ENCODE measurements at places on chromosomes 7 and 10.

DNA sequence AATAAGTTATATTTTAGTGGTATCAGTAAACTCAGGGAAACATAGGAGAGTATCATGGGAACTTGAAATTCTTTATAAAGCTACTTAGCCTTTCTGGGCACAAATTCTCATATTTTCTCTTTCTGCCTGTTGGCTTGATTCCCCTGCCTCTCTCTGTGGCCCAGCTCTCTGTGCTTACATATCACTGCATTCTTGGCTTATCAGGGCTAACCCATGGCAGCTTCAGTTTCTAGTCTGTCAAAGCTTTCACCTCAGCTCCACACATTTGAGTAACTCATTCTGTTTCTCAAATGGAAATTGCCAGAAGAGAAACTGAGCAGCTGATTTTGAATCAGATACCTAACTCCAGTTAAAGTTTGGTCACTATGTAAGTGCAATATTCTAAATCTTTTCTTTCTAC, 713.1 kb downstream of the DNAJB9 start:
- no peak for DNase-seq

DNA sequence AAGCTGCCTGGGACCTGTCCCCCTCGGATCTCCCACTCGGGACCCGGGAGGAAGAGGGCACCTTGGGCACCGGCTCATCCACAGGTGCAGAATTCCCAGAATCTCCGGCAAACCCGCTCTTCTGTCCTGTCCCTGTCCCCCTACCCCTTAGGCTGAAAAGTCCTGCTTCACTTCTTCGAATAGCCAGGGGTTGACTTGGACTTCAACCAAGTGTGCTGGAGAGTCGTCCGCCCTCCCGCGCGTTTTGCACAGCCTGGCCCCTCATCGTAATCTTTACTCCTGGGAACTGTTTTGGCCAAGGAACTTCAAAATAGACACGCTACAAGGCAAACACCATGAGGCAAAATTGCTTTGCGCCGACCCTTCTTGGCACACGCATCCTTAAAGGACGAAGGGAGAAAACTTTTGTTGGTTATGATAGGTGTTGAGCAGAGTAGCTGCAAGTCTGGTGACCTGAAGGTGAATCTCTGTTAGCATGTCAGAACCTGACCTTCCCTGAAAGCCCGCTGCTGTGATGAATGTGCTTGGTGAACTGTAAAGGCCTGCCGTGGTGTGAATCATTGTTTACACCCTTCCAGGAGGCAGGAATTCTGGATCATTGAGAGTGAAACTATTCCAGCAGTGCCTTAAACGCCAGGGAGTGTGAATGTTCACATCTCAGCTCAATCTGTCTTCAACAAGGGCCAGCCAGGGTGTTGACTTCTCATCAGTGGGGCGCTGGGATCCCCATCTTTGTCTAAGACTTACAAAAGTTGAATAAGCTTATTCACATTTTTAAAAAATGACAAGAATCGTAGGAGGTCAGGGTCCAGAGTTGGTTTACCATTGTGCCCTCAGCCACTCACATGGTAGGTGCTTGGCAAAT, 589 bp upstream of the RAPGEF5 start:
- no peak for DNase-seq

DNA sequence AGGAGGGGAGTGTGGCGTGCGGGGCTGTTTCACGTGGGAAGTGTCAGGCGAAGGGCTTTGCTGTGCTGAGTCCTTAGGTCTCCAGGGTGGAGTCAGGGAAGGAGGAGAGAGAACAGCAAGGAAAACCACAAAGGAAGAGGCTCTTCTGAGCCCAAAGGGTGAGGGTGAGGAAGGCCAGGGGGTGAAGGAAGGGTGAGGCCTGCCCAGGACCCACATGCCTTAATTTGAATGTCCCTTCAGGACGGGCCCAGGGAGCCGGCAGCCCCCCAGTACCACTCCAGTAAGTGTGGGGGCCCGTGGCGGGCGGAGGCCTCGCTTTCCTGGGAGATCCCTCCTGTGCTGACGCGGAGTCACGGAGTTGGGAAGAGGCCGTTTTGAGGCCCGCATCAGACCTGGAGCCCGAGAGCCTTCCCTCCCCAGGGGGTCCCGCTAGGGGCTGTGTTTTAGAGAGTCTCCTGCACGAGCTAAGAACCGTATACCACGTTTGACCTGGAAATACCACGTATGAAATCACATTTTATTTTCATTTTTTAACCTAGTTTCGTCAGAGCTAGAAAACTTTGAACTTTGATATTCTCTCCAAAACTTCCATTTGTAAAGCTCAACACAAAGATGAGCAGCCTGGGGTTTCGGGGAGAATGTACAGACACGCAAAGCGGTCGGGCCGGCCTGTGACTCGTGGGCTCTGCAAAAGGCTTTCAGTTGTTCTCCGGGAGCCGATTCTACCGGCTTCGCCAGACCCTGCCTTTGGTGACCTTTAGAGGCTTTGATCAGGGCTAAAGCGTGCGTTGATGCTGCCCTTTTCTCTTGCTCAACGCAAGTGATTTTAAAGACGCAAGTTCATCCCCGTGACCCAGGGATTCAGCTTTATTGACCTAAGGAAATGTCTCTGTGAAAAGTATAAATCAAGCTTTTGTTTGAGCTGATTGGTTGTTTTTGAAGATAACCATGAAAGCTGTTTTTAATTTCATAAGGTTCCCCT, 23.6 kb upstream of the TTYH3 start:
- no peak for DNase-seq

GRCh38 chr10:50605269-50605950, 18.3 kb downstream of the SGMS1 start:
- DNase-seq, result no peak

- no peak for DNase-seq
Observed at GRCh38 chr7:44712012-44712411, 36.6 kb upstream of the ZMIZ2 start.

DNA sequence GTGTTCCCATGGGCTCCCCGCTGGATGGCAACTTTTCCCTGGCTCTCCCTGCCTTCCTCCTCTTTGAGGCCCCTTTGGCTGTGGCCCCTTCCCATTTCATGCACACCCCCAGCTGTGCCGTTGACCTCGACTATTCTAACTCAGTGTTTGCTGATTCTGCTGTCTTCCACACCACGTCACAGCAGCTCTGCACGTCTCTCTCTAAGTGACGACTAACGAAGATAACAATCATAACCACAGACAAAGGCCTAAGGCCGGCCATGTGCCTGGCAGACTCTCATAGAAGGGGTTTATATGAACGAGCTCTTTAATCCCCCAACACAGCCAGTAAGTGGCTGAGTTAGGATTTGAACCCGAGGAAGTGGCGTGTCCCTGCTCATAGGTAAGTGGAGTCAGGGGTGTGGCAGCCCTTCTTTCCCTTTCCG, 151.5 kb upstream of the SHH start:
- no peak for DNase-seq

DNA sequence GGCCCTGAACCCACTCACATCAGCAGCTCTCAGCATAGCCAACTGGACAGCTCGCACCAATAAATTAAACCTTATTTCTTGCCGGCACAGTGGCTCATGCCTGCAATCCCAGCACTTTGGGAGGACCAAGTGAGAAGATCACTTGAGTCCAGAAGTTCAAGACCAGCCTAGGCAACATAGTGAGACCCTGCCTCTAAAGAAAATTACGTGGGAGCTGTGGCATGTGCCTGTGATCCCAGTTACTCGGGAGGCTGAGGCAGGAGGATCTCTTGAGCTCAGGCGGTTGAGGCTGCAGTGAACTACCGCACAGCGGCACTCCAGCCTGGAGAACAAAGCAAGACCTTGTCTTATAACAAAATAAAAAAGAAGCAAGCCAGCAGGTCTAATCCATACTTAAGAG, 75.7 kb downstream of the SEPTIN14 start:
- DNase-seq, result no peak

DNA sequence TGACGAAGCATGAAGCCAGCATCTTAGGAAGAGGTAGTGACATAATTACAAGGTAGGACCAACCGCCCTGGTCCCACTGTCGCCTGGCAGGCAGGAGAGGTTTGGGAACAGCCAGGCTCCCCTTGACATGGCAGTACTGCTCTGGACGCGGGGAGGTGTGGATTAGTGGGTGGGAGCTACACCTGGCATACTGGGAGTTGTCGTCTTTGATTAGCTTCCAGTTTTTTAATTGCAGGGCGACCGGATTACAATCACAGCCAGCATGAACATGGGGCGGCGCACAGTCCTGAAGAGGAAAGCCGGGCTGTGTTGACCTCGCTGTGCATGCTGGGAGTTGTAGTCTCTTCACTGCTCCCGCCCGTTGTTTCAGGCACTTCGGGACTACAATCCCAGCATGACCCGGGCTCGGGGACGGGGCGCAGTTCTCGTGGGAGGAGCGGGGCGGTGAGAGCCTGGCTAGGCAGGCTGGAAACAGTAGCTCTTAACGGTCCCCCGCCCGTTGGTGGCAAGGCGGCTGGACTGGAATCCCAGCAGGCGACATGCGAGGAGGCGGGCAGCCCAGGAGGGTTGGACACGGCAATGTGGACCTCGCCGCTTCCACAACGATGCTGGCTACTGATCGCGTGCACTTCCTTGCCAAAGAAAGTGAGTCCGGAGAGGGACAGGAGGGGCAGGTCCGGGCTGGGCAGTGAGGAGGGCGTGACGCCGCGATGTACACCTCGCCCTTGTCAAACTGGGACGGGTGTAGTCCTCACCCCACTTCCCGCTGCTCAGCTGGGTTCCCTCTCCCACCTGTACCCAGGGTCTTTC, 98.0 kb upstream of the ZNF722 start:
- peak; percentile 90 for DNase-seq

- DNase-seq, result no peak
Observed at GRCh38 chr10:34816501-34817002, 1.5 kb upstream of the PARD3 start.

GRCh38 chr10:127576740-127577161, 27.6 kb downstream of the NPS start:
- no peak for DNase-seq
